ENCODE measurements at places on chromosomes 11 and 22.

GRCh38 chr22:20092477-20092854 lies 12.4 kb downstream of the DGCR8 start:
- DNase-seq = no peak

DNA sequence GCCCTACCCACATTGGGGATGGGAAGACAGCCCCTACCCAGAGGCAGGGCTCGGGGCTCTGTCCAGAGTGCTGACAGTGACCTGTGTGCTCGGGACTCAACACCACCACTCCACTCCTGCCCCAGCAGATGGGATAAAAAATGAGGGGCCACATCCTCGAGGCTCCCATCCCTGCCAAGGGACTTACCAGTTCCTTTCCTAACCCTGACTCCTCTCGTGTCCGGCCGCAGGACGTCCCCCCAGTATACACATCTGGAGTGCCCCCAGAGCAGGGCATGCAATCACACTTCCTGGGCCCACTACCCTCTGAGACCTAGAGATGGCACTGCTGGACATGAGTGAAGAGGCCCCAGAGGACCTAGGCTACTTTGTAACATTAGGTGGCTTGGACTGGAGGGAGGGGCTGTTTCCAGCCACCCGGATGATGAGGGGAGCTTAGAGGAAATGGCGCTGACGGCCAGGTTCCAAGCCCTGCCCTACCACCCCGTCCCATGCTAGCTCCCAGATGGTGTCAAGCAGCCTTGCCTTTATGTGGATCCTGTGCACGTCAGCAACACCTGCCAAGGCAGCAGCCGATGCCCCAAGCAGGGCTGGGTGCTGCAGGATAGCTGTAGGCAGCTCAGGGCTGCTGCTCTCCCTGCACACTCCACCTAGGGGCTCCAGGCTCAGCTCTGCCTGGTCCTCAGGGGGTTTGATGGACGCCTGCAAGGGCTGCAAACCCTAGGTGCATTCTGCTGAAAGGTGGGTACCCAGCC lies 86.6 kb downstream of the DGCR2 start:
- no peak for DNase-seq

DNA sequence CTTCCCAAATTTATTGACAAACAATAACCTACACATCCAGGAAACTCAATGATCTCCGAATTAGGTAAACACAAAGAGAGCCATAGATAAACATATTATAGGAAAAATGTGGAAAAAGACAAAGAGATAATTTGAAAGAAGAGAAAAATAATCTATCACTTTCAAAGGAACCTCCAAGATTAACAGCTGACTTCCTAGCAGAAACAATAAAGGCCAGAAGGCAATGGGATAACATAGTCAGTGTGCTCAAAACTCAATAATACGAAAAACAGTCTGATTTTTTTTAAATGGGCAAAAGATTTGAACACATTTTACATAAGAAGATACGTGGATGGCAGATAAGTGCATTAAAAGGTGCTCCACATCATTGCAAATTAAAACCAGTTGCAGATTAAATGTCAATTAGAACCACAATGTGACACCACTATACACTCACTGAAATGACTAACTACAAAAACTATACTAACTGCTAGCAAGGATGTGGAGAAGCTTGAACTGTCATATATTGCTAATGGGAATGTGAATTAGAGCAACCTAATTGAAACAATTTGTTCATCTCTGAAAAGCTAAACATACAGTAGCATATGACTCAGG lies 300.4 kb downstream of the TMEM135 start:
- DNase-seq = no peak

DNA sequence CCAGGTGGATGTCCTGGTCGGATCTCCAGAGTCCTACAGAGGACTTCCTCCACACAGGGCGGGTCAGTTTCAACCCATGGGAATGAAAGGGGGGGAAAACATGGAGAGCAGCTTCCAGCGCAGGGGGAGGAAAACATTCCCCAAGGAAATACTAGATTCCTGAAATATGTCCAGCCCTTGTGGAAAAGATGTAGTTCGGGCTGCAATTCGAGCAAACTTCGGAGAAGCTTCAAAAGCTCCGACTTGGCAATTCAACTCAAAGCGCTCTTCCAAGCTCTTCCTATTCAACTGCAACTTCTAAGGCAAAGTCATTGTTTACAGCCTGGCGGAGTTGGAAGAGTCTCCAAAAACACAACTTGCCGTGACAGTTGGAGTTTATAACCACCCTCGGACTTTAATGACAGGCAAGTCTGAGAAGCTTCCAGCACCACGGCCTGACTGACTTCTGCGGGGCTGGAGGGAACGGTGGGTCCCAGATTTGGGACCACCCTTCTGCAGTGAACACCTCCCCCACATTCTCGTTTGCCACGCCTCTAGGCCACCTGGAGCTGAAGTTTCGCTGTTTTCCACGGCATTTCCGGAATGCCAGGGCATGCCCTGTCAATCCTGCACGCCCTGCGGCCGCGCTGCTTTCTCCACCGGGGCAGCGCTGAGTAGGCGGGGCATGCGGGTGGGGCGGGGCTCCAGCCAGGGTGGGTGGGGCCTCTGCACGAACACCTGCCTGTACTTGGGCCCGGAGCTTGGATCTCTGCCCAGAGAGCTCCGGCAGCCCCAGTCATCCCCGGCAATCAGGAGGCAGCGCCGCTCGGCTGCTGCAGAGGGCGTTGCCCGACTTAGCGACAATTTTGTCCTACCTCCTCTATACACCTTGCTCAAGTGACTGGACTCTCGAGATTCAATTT lies 49.0 kb upstream of the BIRC3 start:
- DNase-seq = peak; percentile 56

- DNase-seq = no peak
Observed at GRCh38 chr11:70873736-70874412, 378.5 kb downstream of the SHANK2 start.

DNA sequence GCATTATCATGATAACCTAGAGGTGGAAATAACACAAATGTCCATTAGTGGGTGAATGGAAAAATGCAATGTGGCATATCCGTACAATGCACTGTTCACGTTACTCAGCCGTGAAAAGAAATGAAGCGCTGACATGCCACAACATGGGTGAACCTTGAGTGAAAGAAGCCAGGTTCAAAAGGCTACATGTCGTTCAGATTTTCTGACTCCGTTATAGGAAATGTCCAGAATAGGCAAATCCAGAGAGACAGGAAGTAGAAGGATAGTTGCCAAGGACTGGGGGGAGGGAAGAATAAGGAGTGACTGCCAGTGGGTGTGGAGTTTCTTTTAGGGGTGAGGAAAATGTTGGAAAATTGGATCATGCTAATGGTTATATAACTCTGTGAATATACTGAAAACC lies 133.8 kb downstream of the ATXN10 start:
- no peak for DNase-seq

DNA sequence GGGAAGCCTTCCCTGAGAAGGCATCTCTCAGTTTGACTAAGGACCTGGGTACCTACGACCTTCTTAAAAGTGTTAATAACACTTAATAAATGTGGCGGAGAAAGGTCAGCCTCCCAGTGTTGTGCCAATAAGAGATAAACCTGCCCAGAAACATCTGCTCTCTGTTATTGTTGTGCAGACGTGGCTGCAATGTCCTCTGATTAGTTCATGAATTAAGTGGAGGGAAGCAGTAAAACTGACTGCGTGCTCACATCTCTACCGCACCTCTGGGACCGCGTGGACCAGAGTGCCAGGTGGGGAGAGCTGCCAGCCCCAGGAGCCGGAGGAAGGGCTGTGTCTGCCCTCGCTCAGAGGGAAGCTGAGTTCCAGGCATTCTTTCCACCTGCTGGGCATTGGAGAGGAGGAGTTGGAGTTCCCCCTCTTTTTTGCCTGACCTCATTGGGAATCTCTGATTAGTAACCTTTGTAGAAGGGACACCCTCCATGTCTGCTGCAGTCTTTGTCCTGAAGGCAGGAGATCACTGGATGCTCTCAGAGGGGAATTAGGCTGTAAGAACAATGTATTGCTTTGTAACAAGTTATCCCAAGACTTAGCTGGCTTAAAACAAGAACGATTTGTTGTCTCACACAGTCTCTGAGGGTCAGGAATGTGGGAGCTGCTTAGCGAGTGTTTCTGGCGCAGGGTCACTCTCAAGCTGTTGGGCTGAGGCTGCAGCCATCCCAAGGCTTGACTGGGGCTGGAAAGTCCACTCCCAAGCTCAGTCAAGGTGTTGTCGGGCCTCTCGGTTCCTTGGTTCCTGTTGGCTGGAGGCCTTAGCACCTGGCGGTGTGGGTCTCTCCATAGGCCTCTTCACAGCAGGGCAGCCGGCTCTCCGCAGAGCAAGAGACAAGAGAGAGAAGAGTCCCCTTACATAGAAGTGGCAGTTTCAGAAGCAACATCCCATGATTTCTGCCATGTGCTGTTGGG lies 247.6 kb upstream of the TBCEL start:
- no peak for DNase-seq
